Fibroblast of skin of right quadriceps (primary cell): ENCODE measurements at places on chromosomes 11 and 22.

- DNase-seq: no peak
These were observed 237.3 kb downstream of the ST3GAL4 start for GRCh38 chr11:126592496-126593410.

DNA sequence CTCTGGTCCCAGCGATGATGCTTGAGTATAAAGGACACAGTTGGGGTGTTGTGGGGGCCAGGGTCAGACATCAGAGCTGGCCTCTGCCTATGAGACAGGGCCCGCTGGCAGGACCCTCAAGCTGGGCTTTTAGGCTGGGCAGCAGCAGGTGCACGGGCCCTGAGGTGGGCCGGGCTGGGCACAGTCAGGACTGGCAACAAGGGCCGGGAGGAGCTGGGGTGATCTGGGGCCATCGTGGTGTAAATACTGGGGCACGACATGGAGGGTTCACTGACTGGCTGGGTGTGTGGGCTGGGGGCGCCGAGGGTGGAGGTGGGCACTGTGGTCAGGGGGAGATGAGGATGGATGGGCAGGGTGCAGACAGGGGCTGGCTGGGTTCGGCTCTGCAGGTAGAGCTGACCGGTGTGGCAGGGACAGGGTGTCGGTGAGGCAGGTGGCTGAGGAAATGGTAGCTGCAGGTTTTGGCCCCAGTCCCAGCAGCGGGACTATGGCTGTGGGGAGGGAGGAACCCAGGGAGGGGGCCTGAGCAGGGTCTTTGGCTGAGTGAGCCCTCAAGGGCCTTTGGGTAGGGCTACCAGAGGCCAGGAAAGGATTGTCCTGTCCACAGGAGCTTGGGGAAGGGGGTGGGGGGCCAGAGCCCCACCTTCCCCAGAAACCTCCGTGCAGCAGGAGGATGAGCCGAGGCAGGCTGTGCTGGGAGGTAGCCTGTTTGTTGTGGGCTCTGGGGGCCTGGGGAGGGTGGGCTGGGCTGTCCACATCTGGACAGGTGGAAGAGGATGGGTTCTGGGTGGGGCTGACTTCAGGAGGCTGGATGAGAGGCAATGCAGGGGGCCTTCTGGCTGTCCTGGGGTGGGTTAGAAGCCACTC lies 81.4 kb downstream of the KCNQ1 start:
- DNase-seq: no peak

DNA sequence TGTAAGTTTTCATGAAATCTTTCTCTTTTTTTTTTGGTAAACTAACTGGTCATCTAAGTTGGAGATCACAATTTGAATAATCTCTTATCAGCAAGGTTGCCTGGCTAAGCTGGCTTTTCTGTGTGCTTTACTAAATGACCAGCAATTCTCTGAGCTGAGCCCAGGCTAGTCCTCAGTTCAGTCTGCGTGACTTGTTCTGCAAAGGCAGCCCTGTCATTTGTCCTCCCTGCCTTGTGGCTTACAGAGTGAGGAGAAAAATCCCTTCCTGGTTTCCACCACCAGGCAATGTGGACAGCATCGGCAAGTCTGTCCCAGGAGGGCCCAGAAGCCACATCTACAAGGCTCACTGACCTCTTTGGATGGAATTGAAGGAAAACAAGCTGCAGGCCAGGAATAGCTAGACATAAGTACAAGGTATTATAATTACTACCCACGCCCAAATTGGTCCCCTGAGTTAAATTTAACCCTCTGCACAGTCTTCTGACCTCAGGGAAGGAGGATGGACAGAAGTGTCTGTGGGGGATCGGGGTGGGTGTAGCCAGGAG lies 108.6 kb downstream of the SCN3B start:
- DNase-seq: no peak

DNA sequence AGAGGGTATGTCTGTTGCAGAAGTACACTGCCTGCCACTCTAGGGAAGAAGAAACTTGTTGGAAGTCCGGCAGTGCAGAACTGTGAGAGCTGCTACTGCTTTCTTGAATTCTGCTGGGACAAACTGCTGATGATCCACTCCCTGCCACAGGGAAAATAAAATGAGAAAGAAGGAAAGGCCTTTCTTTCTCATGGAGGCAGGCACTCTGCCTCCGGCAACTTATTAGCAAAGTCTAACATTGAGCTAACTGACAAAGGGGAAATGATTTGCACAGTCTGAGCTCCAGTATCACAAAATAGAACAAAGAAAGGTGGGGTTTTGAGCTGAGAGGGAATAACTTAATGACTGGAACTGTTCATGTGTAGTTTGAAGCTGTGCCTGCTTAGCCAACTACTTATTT lies 134.6 kb downstream of the AASDHPPT start:
- DNase-seq: no peak

DNA sequence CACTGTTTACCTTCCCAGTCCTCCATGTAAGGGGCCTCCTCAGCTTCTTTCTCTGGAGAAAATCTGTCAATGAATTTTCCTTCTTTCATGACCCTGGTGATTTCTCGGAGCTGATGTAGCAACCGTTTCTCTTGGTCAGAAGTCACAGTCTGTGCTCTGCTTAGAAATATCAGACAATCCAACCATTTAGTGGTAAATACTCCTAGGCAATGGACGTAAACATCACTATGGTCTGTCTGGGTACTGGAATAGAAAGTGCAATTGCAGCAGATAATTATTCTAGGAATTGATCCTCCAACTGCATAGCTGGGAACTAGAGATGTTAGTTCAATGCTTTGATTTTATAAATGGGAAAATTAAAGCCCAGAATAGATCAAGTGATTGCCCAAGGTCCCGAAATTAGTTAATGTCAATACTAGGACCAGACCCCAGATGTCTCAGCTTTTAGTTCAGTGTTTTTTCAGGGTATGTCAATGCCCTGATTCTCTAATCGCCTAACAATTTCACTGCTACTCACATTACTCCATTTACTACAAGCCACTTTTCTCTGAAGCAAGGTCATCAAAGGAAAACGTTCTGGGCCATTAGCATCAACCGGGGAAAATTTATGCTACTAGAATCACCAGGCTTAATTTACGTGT lies 42.1 kb downstream of the RIC3 start:
- no peak for DNase-seq

GRCh38 chr11:35424157-35424940 lies 5.0 kb upstream of the SLC1A2 start:
- DNase-seq: peak; percentile 67

- DNase-seq: no peak
These were observed 17.2 kb upstream of the OR5B21 start for GRCh38 chr11:58525037-58525614.

GRCh38 chr11:70501933-70502540 lies 103.7 kb downstream of the CTTN start:
- DNase-seq: no peak

- DNase-seq: no peak
These were observed 88.2 kb upstream of the BLID start for GRCh38 chr11:122204206-122204605.

GRCh38 chr22:28505416-28506149 lies 174.1 kb downstream of the TTC28 start:
- DNase-seq: no peak

GRCh38 chr22:29375398-29376076 lies 12.8 kb downstream of the AP1B1 start:
- DNase-seq: no peak

- DNase-seq: no peak
These were observed 3.1 kb downstream of the HDHD5 start for GRCh38 chr22:17155941-17156340.

DNA sequence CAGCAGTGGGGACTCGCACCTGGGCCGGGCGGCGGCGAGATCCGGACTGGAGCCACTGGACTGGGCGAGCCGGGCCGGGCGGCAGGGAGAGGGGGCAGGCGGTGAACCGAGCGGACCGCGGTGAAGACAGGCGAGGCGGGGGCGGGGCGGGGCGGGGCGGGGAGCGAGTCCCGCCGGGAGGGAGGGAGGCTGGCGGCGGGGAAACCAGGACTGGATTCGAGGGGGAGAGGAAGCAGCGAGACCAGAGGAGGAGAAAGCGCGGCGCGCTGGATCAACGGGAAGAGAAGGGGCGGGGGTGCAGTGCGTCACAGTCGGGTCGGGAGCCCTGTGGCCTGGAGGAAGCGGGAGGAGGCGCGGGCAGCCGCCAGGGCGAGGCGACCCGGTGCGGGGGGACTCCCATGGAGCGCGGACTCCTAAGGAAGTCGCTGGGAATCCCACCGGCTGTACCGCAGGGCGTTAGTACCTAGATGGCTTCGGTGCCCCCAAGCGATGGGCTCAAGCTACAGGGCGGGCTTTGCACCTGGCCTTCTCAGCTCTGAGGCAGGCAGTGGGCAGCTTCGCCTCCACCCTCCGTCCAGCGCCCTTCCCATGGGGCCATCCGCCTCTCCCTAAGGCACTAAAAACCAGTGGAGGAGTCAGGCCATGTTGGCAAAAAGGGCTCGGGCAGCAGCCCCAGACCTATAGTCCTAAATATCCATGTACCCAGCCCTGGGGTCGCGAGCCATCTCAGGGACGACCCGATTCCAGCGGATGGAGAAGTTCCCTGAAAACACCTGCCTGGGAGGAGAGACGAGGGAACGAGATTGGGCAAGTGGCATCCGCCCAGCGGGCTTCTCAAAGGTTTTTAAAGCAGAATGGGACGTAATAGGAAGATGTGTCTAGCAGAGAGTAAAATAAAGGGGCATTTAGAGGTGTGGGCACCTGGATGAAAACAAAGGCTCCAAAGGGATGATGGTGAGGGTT lies at the start of gene TMEM121B:
TSS of gene TMEM121B (minus strand) at position 128 of the 963 bp plus-strand sequence. CDS start 233 bp downstream, outside the sequence.
- DNase-seq: peak; percentile 47

DNA sequence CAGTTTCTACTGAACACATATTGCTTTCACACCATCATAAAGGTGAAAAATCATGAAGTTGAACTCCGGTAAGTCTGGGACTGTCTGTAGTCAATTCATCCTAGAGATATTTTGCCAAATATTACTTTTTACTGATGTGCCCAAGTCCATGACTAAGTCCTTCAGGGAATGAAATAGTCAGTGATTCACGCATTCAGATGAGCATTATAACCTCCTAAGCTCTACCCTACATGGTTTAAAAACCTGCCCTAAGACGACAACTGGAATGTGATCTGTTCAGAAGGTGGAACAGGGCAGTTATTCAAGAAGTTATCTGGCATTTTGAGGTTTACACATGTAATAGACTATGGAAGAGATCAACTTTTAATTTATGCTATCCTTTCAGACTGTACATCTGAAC lies 125.6 kb downstream of the TRPC6 start:
- DNase-seq: peak; percentile 47

DNA sequence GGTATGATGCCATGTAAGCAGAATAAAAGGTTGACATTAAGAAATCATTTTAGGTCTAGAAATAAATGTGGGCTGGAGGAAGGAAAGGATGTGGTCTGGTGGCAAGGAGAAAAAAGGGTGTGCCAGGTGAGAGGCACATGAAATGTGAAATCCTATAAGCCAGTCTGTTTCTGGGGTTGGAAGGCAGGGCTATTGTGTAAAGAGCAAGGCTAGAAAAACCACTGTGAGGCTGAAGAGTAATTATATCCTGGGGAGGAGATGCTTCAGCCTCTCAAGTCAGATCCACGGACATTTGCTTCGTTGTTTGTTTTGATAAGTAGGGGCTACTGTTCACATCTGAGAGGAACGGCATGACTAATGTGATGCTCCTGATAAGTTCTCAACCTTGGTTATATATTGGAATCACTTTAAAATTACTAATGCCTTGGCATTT lies 77.5 kb upstream of the CTSC start:
- no peak for DNase-seq

DNA sequence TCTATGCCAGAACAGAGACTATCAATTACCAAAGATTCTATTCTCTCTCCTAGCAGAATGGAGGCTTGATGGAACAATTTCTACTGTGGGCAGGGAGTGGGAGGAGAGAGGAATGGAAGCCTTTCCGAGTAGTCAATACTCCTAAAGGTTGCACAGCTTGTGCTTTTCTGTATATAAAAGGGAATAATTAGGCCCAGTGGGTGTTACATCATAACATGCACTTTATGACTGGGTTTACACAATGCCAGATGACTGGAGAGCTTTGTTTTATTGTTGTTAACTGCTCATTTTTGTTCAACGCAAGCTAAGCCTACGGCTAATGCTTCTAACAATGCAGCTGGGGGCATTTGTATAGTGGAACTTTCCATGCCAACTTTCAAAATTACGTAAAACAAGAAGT lies 2237.9 kb upstream of the RAG2 start:
- DNase-seq: no peak

- DNase-seq: no peak
These were observed 30.6 kb upstream of the RFPL3 start for GRCh38 chr22:32327066-32327465.

DNA sequence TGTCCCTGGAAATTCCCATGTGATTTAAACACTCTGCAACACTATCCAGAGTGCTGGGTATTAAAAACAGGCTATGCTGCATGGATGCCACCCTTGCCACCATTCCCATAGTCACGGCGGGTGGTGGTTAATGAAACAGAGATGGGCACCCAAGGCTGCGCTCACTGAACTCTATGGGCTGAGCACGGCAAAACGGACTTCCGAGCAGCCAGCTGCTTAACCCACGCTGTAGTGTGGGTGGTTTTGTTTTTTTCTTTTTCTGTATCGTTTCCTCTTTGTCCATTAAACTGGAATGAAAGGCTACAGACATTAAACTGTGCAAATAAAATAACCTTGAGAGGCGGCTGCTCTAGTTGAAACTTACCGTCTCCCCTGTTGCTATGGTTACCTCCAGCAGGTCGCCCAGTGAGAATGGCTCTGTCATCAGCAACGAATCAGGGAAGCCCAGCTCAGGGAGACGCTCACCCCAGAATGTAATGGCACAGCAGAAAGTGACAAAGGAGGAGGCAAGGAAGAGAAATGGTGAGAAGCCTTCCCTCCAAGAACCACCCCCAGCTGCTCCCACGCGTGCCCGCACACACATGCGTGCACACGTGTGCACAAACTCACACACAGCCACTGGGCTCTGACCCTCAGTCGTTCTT lies 102.1 kb downstream of the C11orf91 start:
- no peak for DNase-seq

DNA sequence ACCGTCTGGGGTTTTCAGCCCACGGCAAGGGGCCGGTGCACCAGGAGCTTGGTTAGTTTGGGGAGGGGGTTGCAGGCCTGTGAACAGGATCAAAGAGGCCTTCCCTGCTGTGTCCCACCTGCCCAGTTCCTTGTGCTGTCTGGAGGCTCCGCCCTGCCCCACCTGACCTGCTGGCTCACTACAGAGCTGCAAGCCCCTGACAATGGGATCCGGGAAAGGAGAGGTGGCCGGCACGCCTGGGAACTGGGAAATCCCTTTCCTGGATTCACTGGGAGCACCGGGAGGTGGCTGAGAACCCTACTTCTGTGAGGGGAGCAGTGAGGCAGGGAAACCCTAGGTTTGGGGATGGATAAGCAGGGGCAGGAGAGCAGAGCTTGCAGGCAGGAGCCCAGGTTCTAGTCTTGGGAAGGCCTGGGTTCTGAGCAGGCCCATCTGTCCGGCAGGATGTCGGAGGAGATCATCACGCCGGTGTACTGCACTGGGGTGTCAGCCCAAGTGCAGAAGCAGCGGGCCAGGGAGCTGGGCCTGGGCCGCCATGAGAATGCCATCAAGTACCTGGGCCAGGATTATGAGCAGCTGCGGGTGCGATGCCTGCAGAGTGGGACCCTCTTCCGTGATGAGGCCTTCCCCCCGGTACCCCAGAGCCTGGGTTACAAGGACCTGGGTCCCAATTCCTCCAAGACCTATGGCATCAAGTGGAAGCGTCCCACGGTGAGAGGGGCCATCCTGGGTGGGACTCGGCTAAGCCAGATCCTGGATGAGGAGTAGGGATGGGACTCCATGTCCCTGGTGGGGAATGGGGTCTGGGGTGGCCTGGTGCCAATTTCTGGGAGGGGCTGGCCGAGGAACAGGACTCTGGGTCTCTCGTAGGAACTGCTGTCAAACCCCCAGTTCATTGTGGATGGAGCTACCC lies 786 bp downstream of the CAPN1 start:
- DNase-seq: no peak
